ENCODE measurements at places on chromosomes 3 and 15.

DNA sequence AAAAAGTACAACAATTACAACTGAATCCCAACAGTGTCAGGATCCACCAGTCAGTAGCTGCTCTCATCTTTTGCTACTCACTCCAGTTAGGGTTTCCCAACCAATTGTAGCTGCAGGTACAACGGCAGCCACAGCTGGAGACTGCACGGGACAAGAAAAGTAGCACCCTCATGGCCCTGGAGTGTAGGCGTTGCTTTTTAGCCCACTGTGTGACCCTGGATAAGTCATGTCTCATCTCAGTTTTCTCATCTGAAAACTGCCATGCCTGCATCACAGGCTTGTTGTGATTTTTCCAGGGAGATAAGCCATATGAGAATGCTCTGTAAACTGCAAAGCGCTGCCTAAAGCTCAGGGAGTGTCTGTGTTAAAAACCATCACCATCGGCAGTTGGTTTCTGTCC lies 535.6 kb upstream of the IL12A start:
- no peak for DNase-seq

DNA sequence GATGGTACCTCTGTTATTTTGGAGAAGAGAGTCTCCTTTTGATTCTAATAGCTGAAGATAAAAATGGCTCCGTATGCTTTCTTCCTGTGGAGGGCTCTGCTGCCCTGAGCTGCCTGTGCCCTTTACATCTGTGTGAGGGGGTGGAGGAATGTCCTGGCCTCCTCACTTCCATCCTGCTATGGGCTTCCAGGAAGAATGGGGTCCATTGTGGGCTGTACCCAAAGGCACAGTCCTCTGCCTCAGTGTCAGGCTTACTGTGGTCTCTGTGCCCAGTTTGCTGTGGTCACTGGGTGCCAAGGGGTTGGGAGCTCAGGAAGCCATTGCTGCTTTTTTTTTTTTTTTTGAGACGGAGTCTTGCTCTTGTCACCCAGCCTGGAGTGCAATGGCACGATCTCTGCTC lies 14.4 kb downstream of the DAG1 start:
- DNase-seq, result no peak

GRCh38 chr3:12829886-12830784 lies 11.2 kb downstream of the RPL32 start:
- no peak for DNase-seq

DNA sequence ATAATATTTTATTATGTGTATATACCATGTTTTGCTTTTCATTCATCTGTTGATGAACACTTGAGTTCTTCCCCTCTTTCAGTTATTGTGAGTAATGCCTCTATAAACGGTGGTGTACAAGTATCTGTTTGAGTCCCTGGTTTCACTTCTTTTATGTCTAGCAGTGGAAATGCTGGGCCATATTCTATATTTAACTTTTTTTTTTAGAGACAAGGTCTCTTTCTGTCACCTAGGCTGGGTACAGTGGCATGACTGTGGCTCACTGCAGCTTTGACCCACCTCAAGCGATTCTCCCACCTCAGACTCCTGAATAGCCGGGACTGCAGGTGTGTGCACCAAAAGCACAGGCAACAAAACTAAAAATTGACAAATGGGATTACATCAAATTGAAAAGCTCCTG lies 19.9 kb downstream of the GOLM2 start:
- no peak for DNase-seq

GRCh38 chr3:97992547-97993173 lies 20.4 kb upstream of the RIOX2 start:
- DNase-seq, result no peak

- no peak for DNase-seq
Observed at GRCh38 chr3:133447750-133448477, 48.1 kb downstream of the BFSP2 start.

- DNase-seq, result no peak
Observed at GRCh38 chr15:77517579-77517978, 96.9 kb downstream of the HMG20A start.

- DNase-seq, result no peak
Observed at GRCh38 chr3:182575941-182576340, 217.4 kb upstream of the ATP11B start.

DNA sequence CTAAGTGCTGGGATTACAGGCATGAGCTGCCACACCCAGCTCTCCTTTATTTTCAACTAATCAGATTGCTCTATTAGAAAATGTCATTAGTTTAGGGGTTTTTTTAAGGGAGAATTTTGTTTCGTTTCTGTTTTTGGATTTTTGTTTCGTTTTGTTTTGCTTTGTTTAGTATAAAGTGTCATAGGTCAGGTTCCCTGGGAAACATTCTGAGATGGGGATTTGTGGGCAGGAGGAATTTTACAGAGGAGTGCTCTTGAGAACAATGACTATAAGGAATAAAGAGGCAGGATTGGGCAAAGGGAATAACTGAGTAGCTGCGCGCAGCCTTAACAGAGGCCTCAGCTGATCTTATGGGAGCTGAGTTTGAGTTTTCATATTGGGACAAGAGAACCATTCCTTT lies 86.8 kb upstream of the NR2F2 start:
- no peak for DNase-seq

GRCh38 chr3:65950340-65951326 lies 88.1 kb downstream of the MAGI1 start:
- no peak for DNase-seq

Measured in CD4-positive, alpha-beta T cell (primary cell).